Aorta (tissue), 5 donors: ENCODE measurements at places on chromosomes 3 and 15. TPM values are rescaled to one million over a fixed set of nuclear protein-coding genes. Genes with fewer than 3 reads are reported as not detected.

DNA sequence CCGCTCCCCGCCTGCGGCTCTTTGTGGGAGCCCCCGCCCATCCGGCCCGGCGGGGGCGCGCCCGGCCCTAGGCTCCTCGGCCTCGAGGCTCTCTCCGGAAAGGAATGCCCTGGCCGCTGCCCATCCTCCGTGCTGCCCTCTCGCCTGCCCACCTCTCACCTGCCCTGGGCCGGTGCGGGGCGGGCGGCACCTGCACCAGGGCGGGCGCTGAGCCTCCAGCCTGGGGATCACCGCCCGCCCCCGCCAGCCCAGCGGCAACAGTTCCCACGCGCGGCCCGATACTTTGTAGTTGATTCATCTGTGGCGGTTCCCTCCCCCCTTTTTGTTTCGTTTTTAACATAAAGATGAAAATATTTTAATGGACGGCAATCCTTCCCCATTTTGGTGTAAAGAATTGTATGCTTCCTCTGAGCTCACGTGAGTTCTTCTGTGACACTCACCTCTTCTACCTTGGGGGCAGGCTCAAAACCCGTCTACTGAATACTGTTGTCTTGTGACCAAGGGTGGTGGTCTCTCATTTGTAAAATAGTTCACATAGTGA is 1.9 kb downstream of the KLF13 start:
- peak overlapping the region; percentile 95 for H3K4me3 ChIP-seq
- H3K36me3 ChIP-seq = no peaks in the 10 kb centered on the region
- H3K27ac ChIP-seq = peak overlapping the region; percentile 82

Gene GOLGA6A
- not detected for total RNA-seq

DNA sequence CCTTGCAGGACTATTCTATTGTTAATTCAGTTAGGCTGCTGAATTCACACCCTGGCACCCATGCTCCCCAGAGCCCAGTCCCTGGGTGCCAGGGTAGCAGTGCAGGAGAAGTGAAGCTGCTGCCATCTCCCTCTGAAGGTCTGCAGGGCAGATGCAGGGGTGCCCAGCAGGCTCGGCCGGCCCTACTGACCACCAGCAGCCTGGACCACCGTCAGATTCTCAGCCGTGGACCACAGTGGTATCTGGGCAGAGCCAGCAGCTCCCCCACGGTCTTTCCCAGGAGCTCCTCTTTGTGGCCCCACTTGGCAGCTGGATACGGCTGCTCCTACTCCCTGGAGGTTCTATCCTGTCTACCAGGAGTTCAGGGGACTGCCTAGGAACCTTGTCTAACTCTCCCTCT is 46.8 kb downstream of the ALDH1L1 start:
- H3K36me3 ChIP-seq = peaks cover 2% of the 10 kb centered on the region
- no peaks in the 10 kb centered on the region for H3K4me1 ChIP-seq
- H3K27ac ChIP-seq = no peak overlapping the region
- no peaks in the 10 kb centered on the region for H3K27me3 ChIP-seq

Gene CAPN3
- 22.6 TPM for total RNA-seq

Gene CCRL2
- total RNA-seq = 3.1 TPM

GRCh38 chr15:65954289-65954741 is 85.0 kb downstream of the RAB11A start:
- no peak for DNase-seq
- no peak overlapping the region for H3K4me3 ChIP-seq
- H3K27me3 ChIP-seq = no peaks in the 10 kb centered on the region
- H3K36me3 ChIP-seq = no peaks in the 10 kb centered on the region
- H3K27ac ChIP-seq = no peak overlapping the region
- no peaks in the 10 kb centered on the region for H3K4me1 ChIP-seq

Gene SERPINI2
- total RNA-seq = 0.49 TPM

- H3K27ac ChIP-seq = no peak overlapping the region
- no peaks in the 10 kb centered on the region for H3K4me1 ChIP-seq
- no peak for DNase-seq
- H3K36me3 ChIP-seq = no peaks in the 10 kb centered on the region
Observed at GRCh38 chr3:155393316-155393715, 99.8 kb upstream of the STRIT1 start.

GRCh38 chr3:134104031-134104430 is 74.3 kb upstream of the SLCO2A1 start:
- no peak overlapping the region for H3K4me3 ChIP-seq
- H3K4me1 ChIP-seq = no peaks in the 10 kb centered on the region
- H3K36me3 ChIP-seq = peaks cover 2% of the 10 kb centered on the region
- no peaks in the 10 kb centered on the region for H3K27me3 ChIP-seq
- no peak for DNase-seq

- peaks cover 1% of the 10 kb centered on the region for H3K4me1 ChIP-seq
- no peak for DNase-seq
- H3K36me3 ChIP-seq = no peaks in the 10 kb centered on the region
- no peak overlapping the region for H3K4me3 ChIP-seq
- H3K27ac ChIP-seq = peak overlapping the region; percentile 28
- no peaks in the 10 kb centered on the region for H3K27me3 ChIP-seq
Observed at GRCh38 chr3:4533489-4534443, 40.6 kb downstream of the ITPR1 start.

Gene GABRB3
- 1.0 TPM for total RNA-seq

GRCh38 chr3:71838406-71838805 is 53.5 kb upstream of the PROK2 start:
- H3K4me3 ChIP-seq = no peak overlapping the region
- H3K27ac ChIP-seq = no peak overlapping the region
- no peaks in the 10 kb centered on the region for H3K36me3 ChIP-seq
- H3K27me3 ChIP-seq = no peaks in the 10 kb centered on the region
- no peak for DNase-seq
- H3K4me1 ChIP-seq = no peaks in the 10 kb centered on the region

Gene ACTC1
- total RNA-seq = 2,067 TPM

- no peaks in the 10 kb centered on the region for H3K36me3 ChIP-seq
- no peak for DNase-seq
- no peaks in the 10 kb centered on the region for H3K4me1 ChIP-seq
- H3K27me3 ChIP-seq = no peaks in the 10 kb centered on the region
- H3K4me3 ChIP-seq = no peak overlapping the region
Observed at GRCh38 chr3:179801856-179802255, 149.0 kb downstream of the USP13 start.

Gene DCLK3
- total RNA-seq = 0.06 TPM

GRCh38 chr3:173983343-173983742 is 585.8 kb downstream of the NLGN1 start:
- no peak overlapping the region for H3K4me3 ChIP-seq
- no peak for DNase-seq
- H3K36me3 ChIP-seq = no peaks in the 10 kb centered on the region
- H3K4me1 ChIP-seq = no peaks in the 10 kb centered on the region
- no peak overlapping the region for H3K27ac ChIP-seq
- H3K27me3 ChIP-seq = no peaks in the 10 kb centered on the region

Gene DNAH12
- total RNA-seq = 0.18 TPM

GRCh38 chr3:86991482-86991815 is 500 bp upstream of the VGLL3 start:
- no peak overlapping the region for H3K27ac ChIP-seq
- H3K27me3 ChIP-seq = no peaks in the 10 kb centered on the region
- DNase-seq = no peak
- peaks cover 3% of the 10 kb centered on the region for H3K4me1 ChIP-seq

Gene CX3CR1
- total RNA-seq = 0.94 TPM

- H3K27me3 ChIP-seq = no peaks in the 10 kb centered on the region
- no peaks in the 10 kb centered on the region for H3K4me1 ChIP-seq
Observed at GRCh38 chr3:97910931-97911351, 61.3 kb downstream of the RIOX2 start.

Gene HYAL1
- 6.9 TPM for total RNA-seq

Gene DUOXA2
- total RNA-seq = not detected

GRCh38 chr15:61857169-61857829 is 202.9 kb downstream of the VPS13C start:
- H3K27me3 ChIP-seq = no peaks in the 10 kb centered on the region
- no peak overlapping the region for H3K4me3 ChIP-seq
- no peaks in the 10 kb centered on the region for H3K36me3 ChIP-seq
- H3K27ac ChIP-seq = no peak overlapping the region
- no peaks in the 10 kb centered on the region for H3K4me1 ChIP-seq

- H3K27ac ChIP-seq = peak overlapping the region; percentile 64
- no peaks in the 10 kb centered on the region for H3K27me3 ChIP-seq
- peak; percentile 81 for DNase-seq
- no peaks in the 10 kb centered on the region for H3K4me1 ChIP-seq
- H3K4me3 ChIP-seq = no peak overlapping the region
- no peaks in the 10 kb centered on the region for H3K36me3 ChIP-seq
Observed at GRCh38 chr3:157077565-157077991, 82.4 kb downstream of the CCNL1 start.

DNA sequence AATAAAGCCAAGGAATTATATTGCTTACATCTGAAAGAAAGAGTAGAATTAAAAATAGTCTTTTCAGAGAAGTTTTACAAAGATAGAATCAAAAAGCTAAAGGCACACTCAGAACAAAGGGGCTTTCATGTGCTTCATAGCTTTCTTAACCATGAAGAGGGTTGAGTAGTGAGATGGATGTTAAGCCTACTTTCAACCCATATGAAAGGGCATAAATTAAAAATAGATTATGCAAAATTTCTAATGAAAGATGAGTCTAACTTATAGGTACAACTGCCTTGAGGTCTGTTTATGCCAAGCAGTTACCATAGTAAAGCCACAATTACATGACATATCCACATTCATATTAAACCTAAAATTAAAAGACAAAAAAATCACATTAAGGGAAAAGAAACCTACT is 223.3 kb upstream of the ARHGEF26 start:
- no peaks in the 10 kb centered on the region for H3K27me3 ChIP-seq
- no peaks in the 10 kb centered on the region for H3K36me3 ChIP-seq
- H3K4me1 ChIP-seq = no peaks in the 10 kb centered on the region

- no peaks in the 10 kb centered on the region for H3K4me1 ChIP-seq
- H3K27ac ChIP-seq = no peak overlapping the region
- no peaks in the 10 kb centered on the region for H3K36me3 ChIP-seq
Observed at GRCh38 chr15:31792611-31793199, 237.6 kb upstream of the CHRNA7 start.

DNA sequence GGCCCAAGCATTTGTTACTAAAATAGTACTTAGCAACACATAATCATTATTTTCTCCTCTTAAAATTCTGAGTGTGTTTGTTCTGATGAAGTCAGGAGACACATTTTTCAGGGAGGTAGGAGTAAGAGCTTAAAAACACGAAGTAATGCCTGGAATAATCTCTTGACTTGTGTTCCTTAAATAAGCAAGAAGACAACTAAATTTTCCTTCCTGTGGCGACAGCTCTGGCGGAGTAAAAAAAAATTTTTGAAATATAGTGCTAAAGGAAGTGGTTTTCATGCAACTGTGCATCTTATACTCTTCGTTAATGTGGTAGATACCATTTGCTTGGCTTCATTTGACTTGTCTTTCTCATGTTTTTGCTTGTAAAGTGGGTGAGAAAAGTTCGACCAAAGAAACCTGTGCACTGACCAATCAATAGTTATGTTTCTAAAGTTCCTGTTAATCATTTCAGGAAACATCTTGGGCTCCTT is 11.1 kb upstream of the MBNL1 start:
- no peaks in the 10 kb centered on the region for H3K27me3 ChIP-seq
- peaks cover 1% of the 10 kb centered on the region for H3K4me1 ChIP-seq
- peak overlapping the region; percentile 67 for H3K27ac ChIP-seq
- no peak for DNase-seq
- H3K36me3 ChIP-seq = no peaks in the 10 kb centered on the region
- no peak overlapping the region for H3K4me3 ChIP-seq

Gene GRK7
- 0.23 TPM for total RNA-seq

Gene C3orf20
- 0.30 TPM for total RNA-seq

GRCh38 chr15:32104061-32104995 is 74.0 kb downstream of the CHRNA7 start:
- no peak overlapping the region for H3K4me3 ChIP-seq
- no peaks in the 10 kb centered on the region for H3K27me3 ChIP-seq
- H3K27ac ChIP-seq = no peak overlapping the region
- DNase-seq = no peak

Gene ATP13A5
- total RNA-seq = not detected

- H3K27me3 ChIP-seq = no peaks in the 10 kb centered on the region
- H3K27ac ChIP-seq = no peak overlapping the region
- no peaks in the 10 kb centered on the region for H3K36me3 ChIP-seq
- no peak for DNase-seq
Observed at GRCh38 chr3:14913071-14913925, 34.1 kb upstream of the NR2C2 start.

- no peak overlapping the region for H3K27ac ChIP-seq
- no peaks in the 10 kb centered on the region for H3K27me3 ChIP-seq
- no peak overlapping the region for H3K4me3 ChIP-seq
- H3K4me1 ChIP-seq = no peaks in the 10 kb centered on the region
Observed at GRCh38 chr3:72652395-72652794, 195.8 kb downstream of the SHQ1 start.

GRCh38 chr3:59115364-59116232 is 65.8 kb upstream of the CFAP20DC start:
- no peaks in the 10 kb centered on the region for H3K36me3 ChIP-seq
- H3K4me1 ChIP-seq = no peaks in the 10 kb centered on the region
- DNase-seq = no peak
- H3K4me3 ChIP-seq = no peak overlapping the region
- H3K27ac ChIP-seq = no peak overlapping the region
- H3K27me3 ChIP-seq = no peaks in the 10 kb centered on the region
